ENCODE measurements at places on chromosomes 12 and 14.

DNA sequence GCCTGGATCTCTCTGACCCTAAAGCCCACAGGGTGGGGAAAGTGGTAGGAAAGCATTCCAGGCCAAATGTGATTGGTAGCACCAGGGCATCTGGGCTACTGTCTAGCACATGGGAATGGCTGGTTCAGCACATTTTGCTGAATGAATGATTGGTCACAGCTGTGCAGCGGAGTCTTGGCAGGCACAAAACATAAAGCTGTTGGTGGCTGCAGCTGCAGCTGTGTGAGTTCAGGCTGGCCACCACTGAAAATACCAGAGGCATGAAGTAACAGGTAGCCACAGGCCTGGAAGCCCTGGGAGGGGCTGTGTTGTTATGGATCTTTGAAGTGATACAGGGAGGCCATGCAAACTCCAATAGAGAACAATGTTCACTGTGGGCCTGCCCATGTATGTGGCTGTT, 72.7 kb downstream of the MYRFL start:
- DNase-seq, result no peak

DNA sequence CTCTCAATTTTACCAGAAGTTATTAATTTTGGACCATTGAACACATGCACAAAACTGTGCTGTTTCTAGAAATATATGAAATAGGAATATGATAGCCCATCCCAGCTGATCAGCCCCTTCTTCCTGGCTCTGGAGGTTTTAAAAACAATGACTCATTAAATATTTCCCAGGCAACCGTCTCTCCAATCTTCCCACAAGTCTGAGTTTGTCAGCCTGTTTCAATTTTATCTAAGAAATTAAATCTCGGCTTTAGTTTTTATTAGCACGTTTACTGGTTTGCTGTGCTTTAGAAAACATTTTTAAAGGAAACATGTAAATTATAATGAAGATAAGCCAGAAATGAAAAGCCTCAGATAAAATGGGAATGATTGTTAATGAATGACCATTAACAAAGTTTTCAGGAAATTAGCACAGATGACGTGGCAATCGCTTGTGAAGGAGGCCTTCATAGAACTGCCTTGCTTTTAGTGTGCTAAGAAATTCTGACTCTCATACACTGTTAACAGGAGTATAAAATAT, 89.3 kb upstream of the RAP1B start:
- no peak for DNase-seq

- DNase-seq, result no peak
Observed at GRCh38 chr14:27845241-27845850, 921.2 kb upstream of the FOXG1 start.

- DNase-seq, result no peak
Observed at GRCh38 chr12:11836282-11837151, 187.0 kb downstream of the ETV6 start.

GRCh38 chr12:124381456-124382296, 86.8 kb downstream of the RFLNA start:
- DNase-seq, result no peak

GRCh38 chr12:34406996-34407300, 384.7 kb downstream of the ALG10 start:
- DNase-seq, result no peak

GRCh38 chr12:113059071-113059595, 2.6 kb downstream of the DTX1 start:
- no peak for DNase-seq

GRCh38 chr12:131058700-131059099, 105.0 kb downstream of the ADGRD1 start:
- no peak for DNase-seq

DNA sequence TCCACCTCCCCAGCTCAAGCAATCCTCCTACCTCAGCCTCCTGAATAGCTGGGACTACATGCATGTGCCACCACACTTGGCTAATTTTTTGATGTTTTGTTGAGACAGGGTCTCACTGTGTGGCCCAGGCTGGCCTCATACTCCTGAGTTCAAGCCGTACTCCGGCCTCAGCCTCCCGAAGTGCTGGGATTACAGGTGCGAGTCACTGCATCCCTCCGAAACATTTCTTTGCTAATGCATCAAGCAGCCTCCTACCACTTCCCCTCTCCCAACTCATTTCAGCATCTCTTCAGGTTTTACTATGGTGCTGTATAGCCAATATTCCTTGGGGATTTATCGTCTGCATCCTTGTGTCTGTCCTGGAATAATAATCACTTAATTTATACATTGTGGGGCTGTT, 2.3 kb upstream of the SLC22A17 start:
- no peak for DNase-seq

- DNase-seq, result no peak
Observed at GRCh38 chr12:16271062-16271461, 6.4 kb downstream of the SLC15A5 start.

GRCh38 chr12:106985479-106985878, 1.5 kb downstream of the MTERF2 start:
- DNase-seq, result no peak

DNA sequence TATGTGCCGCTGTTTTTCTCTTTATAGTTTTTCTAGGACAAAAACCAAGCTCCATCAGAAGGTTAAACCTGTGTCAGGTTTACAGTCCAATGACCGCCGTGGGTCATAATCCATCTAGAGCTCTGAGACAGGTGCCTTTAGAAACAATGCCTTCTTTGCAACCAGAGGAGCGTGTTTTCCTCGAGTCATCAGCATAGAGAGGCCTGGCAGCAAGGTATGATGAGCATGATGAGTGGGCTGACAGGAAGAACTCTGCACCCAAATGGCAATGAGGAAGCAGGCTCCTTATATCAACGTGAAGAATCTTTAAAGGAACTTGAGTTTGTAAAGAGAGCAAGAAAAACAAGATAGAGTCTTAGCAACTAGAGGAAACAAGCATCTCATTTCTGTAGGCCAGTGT, 60.5 kb upstream of the NUDT4 start:
- peak; percentile 20 for DNase-seq

DNA sequence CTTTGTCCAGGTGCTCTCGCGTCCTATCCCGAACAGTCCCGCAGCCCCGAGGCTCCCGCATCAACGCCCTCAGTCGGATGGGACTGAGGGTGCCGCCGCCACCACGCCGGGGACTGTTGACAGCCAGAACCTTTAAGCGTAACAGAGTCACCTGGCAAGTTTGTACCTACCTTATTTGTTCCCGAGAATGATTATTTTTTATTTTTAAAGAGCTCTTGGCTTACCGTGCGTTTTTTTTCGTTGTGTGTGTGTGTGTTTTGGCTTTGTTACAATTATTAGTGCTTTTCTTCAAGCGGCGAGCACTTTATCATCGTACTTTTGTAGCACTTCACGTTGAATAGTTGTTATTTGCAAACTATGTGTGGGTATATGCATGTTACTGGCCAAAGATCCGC, 463 bp downstream of the COA8 start:
- peak; percentile 19 for DNase-seq

DNA sequence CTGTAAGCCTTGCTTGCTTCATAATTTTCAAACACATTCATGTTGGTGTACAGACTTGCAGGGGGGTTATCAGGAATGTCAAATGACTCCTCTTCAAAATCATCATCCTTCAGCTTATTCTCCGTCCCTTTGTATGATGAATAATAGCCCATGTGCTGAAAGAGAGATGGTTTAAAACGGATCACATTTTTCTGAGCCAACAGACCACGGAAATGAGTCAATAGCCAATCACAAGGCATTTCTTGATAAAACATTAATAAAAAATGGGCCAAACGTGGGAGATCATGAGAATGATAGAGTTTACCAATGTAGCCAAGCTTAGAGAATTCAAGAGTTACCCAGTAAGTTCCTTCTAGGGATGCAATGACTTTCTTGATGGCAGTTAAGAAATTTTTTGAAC, 105.5 kb downstream of the NTS start:
- DNase-seq, result no peak

- DNase-seq, result no peak
Observed at GRCh38 chr14:29301571-29301970, 535.0 kb downstream of the FOXG1 start.

DNA sequence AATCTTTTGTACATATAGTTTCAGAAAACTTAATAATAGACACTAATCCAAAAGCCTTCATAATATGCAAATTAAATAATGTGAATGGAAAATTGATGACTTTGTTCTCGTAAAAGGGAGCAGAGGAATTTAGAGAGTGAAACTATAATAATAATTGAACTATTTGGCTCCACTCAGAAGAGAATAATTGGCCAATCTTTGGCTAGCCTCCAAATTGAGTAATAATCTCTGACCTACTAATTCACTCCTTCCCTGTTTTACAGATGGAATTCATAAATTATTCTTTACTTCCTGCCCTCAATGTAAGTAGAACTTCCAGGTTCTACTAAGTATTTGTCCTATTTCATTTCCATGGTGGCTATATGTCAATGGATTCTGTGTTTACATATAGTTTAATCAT, 15.8 kb downstream of the TRIM9 start:
- no peak for DNase-seq

GRCh38 chr12:89161557-89161956, 190.7 kb downstream of the DUSP6 start:
- DNase-seq, result no peak

GRCh38 chr12:110531741-110532333, 29.7 kb downstream of the RAD9B start:
- no peak for DNase-seq

- no peak for DNase-seq
Observed at GRCh38 chr12:75781532-75782046, 250.0 kb downstream of the PHLDA1 start.

- peak; percentile 70 for DNase-seq
Observed at GRCh38 chr14:22096514-22096895, 422.9 kb upstream of the OR4E1 start.

DNA sequence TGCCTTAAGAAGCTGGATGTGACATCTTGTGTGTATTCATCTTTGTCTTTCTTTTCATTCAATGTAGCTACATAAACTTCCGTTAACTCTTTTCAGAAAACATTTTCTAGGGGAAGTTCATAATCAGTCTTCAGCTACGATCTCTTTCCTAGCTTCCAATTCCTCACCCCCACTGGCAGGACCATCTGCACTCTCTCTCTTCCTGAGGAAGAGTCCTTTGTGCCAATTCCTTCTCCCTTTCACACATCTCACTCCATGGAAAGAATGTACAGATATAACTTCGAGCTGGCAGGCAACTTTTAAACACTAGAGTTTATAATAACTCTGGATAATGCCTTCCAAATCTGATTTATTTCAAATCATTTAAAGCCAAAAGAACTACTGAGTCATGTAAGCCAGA, 495.7 kb downstream of the GALC start:
- DNase-seq, result no peak

GRCh38 chr14:99808154-99808505, 14.9 kb downstream of the EML1 start:
- DNase-seq, result no peak

DNA sequence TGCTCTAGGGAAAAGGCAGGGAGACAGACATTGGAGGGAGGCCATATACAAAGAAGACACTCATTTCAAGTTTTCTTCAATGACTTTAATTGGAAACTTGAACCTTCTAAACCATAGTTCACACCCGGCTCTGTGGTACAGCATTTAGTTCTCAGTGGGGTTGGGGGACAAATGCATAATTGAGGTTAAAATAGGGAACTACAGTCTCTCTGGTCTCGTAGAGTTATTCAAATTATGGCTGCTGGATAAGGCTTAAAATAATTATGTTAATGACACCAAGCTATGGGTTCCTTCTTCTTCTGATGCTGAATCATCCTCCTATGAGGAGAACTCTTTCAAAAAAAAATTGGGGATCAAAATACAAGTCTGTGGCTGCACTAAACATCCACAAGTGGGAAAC, 3.8 kb upstream of the RPAP3 start:
- DNase-seq, result no peak

GRCh38 chr14:70955543-70956480, 48.6 kb downstream of the PCNX1 start:
- no peak for DNase-seq

DNA sequence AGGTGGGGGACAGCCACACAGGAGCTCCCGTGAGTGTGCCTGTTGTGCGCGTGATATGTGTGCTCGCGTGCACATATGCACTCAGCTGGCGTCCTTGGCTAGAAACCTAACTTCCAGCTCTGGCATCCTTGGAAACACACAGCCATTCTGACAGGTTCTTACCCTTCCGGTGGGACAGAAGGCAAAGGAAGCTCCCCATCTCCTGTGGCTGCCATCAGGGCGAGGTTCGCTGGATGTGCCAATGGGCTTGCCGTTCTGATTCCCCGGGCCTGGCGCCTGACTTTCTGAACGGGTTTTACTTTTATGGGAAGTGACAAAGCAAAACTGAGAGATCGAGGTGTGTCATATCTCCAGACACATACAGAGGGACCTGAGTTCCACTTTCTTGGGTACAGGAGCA, 124.7 kb downstream of the PAPOLA start:
- no peak for DNase-seq

DNA sequence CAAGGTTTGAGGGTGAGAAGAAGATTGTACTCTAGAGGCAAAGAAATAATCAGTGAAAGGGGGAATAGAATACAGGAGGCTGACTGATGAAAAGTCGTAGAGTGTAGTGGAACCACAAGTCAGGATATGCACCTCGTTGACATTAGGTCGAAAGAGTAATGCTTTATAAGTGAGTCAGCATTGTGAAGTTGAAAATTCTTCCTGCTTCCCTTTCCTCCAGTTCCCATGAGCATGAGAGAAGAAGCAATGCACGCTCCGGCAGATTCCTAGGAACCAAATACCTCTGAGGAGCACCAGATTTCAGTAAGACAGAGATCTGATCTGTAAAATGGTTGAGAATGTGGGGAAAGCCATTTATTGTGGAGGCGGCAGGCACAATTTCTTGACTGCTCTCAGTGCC, 16.5 kb downstream of the CCER1 start:
- no peak for DNase-seq

DNA sequence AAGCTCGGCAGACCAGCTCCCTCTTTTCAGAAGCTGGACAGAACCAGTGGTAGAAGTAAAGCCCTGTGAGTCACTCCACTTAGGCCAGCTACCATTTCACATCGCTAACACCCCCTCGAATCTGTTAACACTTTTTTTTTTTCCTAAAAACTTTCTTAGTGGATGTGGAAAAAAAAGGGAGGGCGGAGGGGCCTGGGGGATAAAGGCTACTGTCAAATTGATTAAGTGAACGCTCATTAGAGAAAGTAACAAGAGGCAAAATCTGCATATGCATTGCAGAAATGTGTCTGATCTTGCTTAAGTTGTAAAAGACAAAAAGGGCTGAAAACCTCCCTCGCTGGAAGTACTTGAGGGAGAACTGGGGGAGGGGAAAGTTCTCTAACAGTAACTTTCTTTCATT, 86.6 kb upstream of the OTX2 start:
- DNase-seq, result no peak

- DNase-seq, result peak; percentile 18
Observed at GRCh38 chr12:93025145-93026103, 96.3 kb upstream of the EEA1 start.

- no peak for DNase-seq
Observed at GRCh38 chr14:53390008-53390407, 236.9 kb upstream of the DDHD1 start.

DNA sequence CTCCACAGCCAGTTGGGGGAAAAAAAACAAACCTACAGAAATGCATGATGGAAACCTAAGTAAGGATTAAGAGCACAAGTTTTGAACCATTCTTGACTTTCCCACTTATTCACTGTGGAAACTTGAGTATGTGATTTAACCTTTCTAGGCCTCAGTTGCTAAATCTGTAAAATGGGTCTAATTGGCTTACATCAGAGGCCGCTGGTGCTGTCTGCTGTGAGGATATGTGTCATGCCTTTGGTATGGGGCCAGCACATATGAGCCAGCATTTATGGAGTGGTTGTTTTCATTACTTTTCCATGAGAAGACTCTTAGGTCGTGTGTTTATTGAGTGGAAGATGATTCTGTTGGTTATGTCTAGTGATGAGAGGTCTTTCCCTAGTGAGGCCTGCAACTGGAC, 102.4 kb downstream of the ESR2 start:
- DNase-seq, result no peak

Data from KG1 (cell line).